Thyroid gland (tissue), 4 donors: ENCODE measurements at places on chromosomes 5 and 9. TPM values are rescaled to one million over a fixed set of nuclear protein-coding genes. Genes with fewer than 3 reads are reported as not detected.

DNA sequence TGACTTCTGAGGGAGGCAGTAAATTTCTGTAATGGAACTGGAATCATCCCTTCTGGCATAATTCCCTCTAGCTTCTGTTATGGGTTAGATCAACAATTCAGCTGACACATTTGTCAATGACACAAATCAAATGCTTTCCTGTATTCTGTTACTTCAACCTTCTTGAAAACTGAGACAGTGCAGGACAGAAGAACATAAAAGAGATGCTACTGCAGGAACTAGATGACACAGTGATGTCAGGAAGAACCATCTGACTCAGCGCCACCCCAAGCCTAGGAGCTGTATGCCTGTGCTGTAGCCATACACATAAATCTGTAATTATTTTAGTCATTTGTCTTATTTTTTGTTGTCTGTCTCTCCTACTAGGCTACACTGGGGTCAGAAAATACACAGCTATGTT is 18.2 kb upstream of the CEP120 start:
- no peak for DNase-seq
- H3K27ac ChIP-seq = no peak overlapping the region
- H3K36me3 ChIP-seq = no peaks in the 10 kb centered on the region

DNA sequence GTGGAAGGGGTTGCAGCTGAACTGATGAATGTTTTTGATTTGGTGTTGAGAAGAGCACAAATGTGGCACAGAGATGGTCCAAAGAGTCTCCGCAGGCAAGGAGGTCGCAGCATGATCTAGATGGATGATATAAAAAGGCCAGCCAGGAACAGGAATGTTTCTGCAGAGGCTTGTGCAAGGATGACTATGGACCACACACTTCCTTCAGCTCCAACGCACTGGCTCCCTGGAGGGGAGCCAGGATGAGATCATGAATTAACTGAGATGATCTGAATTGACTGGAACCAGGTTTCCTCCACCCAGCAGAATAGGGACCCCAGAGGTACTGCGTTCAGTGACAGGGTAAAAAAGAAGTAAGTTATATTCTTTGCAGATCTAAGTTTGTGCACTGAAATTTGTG is 89.0 kb downstream of the ARSB start:
- no peak overlapping the region for H3K4me3 ChIP-seq
- H3K4me1 ChIP-seq = no peaks in the 10 kb centered on the region
- no peak overlapping the region for H3K27ac ChIP-seq
- no peak for DNase-seq
- no peaks in the 10 kb centered on the region for H3K36me3 ChIP-seq

Gene UGT3A1
- not detected for total RNA-seq

Gene FAM221B
- total RNA-seq = not detected

- no peaks in the 10 kb centered on the region for H3K36me3 ChIP-seq
- H3K4me1 ChIP-seq = no peaks in the 10 kb centered on the region
- no peak overlapping the region for H3K27ac ChIP-seq
- no peaks in the 10 kb centered on the region for H3K27me3 ChIP-seq
- no peak for DNase-seq
These were observed 47.4 kb upstream of the ADAMTS19 start for GRCh38 chr5:129412721-129413120.

Gene PDE8B
- 279 TPM for total RNA-seq

GRCh38 chr5:2582507-2582906 is 169.0 kb downstream of the IRX2 start:
- H3K4me1 ChIP-seq = no peaks in the 10 kb centered on the region
- H3K36me3 ChIP-seq = no peaks in the 10 kb centered on the region
- H3K4me3 ChIP-seq = no peak overlapping the region
- H3K27me3 ChIP-seq = no peaks in the 10 kb centered on the region
- H3K27ac ChIP-seq = no peak overlapping the region

GRCh38 chr5:76732405-76733048 is 16.6 kb downstream of the F2R start:
- H3K27me3 ChIP-seq = no peaks in the 10 kb centered on the region
- H3K4me3 ChIP-seq = no peak overlapping the region
- H3K27ac ChIP-seq = no peak overlapping the region
- no peak for DNase-seq

DNA sequence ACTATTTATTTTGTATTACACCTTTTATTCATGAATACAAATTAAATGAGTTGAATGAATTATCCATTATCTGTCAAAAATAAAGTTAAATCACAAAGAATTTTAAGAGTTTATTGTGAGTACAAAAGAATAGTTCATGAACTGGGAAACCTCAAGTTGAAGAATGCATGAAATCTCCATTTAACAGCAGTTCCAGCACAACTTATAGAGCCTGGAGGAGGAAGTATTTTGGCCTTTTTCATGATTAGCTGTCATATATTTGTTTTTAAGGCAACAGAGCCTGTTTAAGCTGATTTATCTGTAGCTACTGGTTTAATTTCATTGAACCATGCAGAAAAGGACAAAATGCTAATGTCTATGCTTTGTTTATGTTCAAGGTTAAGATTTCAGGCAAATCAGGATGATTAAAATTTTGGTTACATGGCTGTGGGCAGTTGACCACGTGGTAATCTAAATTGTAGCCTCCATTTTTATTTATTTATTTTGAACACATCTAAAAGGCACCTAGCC is 12.2 kb downstream of the SPINK1 start:
- H3K27ac ChIP-seq = no peak overlapping the region
- no peak overlapping the region for H3K4me3 ChIP-seq
- H3K4me1 ChIP-seq = no peaks in the 10 kb centered on the region

GRCh38 chr9:83144492-83144891 is 81.5 kb upstream of the RASEF start:
- H3K27me3 ChIP-seq = no peaks in the 10 kb centered on the region
- no peaks in the 10 kb centered on the region for H3K36me3 ChIP-seq
- DNase-seq = no peak

Gene ZNF883
- 0.39 TPM for total RNA-seq

Gene CORO2A
- total RNA-seq = 1.8 TPM

- DNase-seq = no peak
- H3K4me3 ChIP-seq = no peak overlapping the region
- no peak overlapping the region for H3K27ac ChIP-seq
- H3K27me3 ChIP-seq = no peaks in the 10 kb centered on the region
- H3K4me1 ChIP-seq = no peaks in the 10 kb centered on the region
These were observed 23.9 kb upstream of the CPLX2 start for GRCh38 chr5:175847503-175847902.

DNA sequence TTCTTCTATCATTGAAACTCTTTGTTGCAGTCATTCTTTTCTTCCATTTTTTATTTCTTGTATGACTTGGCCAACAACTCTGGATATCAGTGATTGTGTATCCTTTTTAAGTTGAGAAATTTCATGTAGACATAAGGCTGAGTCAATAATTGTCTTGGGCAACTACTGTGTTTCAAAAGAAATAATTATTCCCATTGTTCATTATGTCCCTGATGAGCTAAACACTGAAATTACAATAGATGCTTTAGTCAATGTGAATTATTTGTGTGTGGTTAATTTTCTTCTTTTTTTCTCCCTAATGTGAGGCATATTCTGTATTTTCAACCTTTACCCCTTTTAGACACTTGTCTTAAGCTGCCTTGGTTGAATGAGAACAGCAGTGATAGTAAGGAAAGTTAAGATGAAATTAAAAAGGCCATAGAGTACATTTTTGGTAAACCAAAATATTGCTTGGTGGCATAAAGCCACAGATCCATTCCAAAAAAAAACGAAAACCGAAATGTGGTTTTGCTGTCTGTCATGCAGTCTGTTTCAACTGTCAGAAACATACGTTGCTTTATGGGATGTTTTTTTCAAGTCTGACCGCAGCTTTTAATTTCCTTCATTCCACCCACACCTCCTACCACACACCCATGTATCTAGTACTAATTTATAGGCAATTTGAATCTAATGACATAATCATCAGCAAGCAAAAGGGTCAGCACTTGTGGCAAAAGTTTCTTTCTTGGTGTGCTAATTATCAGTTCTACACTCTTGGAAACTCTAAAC is 21.1 kb downstream of the TLE4 start:
- H3K4me1 ChIP-seq = no peaks in the 10 kb centered on the region
- no peak for DNase-seq
- no peaks in the 10 kb centered on the region for H3K36me3 ChIP-seq
- no peak overlapping the region for H3K27ac ChIP-seq
- no peak overlapping the region for H3K4me3 ChIP-seq

DNA sequence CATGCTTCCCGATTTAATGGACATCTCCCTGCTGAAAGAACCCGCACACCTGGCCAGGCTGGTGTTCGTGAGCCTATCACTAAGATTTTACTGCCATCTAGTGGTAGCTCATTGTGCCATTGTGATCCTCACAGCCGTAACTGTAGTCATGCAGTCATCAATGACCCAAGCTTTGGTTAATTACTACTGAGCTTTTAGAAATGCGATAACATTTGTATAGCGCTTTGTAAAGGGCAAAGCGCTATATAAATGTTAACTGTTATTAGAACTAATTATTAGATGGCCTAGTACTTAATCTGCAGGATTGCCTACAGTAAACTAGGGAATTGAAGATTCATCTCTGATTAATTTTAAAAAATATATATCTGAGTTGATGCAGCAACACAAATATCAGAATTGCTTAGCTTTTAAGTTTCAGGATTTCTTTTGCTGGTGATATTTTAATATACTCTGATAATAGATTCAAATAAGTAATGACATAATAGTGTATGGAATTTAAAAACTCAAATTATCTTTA is 90.2 kb downstream of the HACD4 start:
- no peak overlapping the region for H3K27ac ChIP-seq
- no peaks in the 10 kb centered on the region for H3K27me3 ChIP-seq
- H3K4me3 ChIP-seq = no peak overlapping the region
- peaks cover 7% of the 10 kb centered on the region for H3K4me1 ChIP-seq

Gene ACSL6
- 1.4 TPM for total RNA-seq

- no peak overlapping the region for H3K27ac ChIP-seq
- no peaks in the 10 kb centered on the region for H3K4me1 ChIP-seq
- H3K27me3 ChIP-seq = no peaks in the 10 kb centered on the region
These were observed 54.4 kb downstream of the CRB2 start for GRCh38 chr9:123410281-123410910.

- no peak overlapping the region for H3K4me3 ChIP-seq
- DNase-seq = no peak
- H3K27ac ChIP-seq = no peak overlapping the region
- H3K4me1 ChIP-seq = no peaks in the 10 kb centered on the region
- no peaks in the 10 kb centered on the region for H3K36me3 ChIP-seq
These were observed 114.3 kb upstream of the CDH18 start for GRCh38 chr5:20102293-20102692.

- H3K27ac ChIP-seq = no peak overlapping the region
- no peaks in the 10 kb centered on the region for H3K27me3 ChIP-seq
- peaks cover 40% of the 10 kb centered on the region for H3K4me1 ChIP-seq
- H3K36me3 ChIP-seq = no peaks in the 10 kb centered on the region
- DNase-seq = no peak
- H3K4me3 ChIP-seq = no peak overlapping the region
These were observed 54.9 kb upstream of the ZSWIM6 start for GRCh38 chr5:61277190-61277589.

- H3K4me3 ChIP-seq = no peak overlapping the region
- H3K36me3 ChIP-seq = no peaks in the 10 kb centered on the region
- H3K27me3 ChIP-seq = no peaks in the 10 kb centered on the region
- H3K27ac ChIP-seq = no peak overlapping the region
- DNase-seq = no peak
- no peaks in the 10 kb centered on the region for H3K4me1 ChIP-seq
These were observed 115.7 kb downstream of the ESM1 start for GRCh38 chr5:54869691-54870090.

DNA sequence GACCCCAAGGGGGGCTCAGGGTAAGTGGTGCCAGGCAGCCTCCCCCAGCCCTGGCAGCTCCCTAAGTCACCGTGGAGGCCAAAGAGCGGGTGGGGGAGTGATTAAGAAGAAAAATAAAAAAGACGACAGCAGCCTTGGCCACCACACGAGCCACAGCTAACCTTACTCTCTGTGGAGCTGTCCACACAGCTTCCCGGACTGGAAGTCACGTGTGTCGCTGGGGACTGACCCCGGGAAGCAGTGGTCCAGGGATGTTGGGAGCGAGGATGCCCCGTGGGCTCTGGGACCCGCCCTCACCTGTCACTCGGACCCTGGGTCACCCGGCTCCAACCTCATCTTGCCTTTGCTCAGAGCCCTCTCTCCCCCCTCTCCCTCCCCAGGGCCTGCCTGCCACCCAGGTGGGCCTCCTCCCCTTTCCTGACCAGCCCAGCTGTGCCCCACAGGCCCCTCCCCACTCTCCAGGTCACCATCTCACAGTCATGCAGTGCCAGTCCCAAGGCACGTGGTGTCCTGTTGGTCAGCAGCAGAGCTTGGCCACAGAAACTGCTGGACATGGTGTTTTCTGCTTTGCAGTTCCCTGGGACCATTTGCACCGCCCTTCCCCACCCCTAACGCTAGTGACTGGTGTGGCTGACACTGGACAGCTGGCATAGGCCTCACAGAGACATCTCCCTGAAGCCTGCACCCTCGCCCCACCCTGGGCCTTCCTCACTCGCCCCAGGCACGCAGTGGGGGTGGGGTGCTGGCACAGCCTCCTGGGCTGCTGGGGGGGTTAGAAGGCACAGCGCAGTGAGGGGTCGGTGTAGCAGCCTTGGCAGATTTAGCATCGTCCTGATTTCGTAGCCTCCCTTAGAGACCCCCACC is 9.8 kb upstream of the EXOC3 start:
- no peak for DNase-seq
- H3K27me3 ChIP-seq = no peaks in the 10 kb centered on the region
- H3K27ac ChIP-seq = no peak overlapping the region
- no peaks in the 10 kb centered on the region for H3K4me1 ChIP-seq

DNA sequence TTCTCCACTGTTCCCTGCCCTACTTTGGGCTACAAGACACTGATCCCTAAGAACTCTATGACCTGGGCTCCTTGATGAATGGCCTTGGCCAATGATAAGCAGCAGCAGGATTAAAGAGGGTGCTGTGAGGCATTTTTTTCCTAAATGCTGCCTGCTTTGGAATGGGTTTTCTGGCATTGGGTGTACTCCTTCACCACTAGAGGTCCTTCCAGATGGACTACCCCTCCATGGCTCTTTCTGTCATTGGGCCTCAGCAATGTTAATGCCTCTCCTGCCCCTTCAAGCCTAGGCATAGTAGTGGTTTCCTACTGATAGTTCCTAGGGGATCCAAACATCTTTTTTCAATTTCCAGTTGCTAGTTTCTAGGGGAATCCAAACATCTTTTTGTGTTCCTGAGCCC is 319.3 kb upstream of the RPS23 start:
- no peak overlapping the region for H3K4me3 ChIP-seq
- no peaks in the 10 kb centered on the region for H3K27me3 ChIP-seq
- no peaks in the 10 kb centered on the region for H3K36me3 ChIP-seq
- H3K27ac ChIP-seq = no peak overlapping the region
- H3K4me1 ChIP-seq = no peaks in the 10 kb centered on the region

- H3K27ac ChIP-seq = no peak overlapping the region
- H3K4me3 ChIP-seq = no peak overlapping the region
- DNase-seq = no peak
- H3K4me1 ChIP-seq = no peaks in the 10 kb centered on the region
These were observed 5.0 kb upstream of the ZNF462 start for GRCh38 chr9:106857811-106858470.

Gene PTPRD
- total RNA-seq = 22.9 TPM

- no peaks in the 10 kb centered on the region for H3K27me3 ChIP-seq
- no peak overlapping the region for H3K4me3 ChIP-seq
- H3K27ac ChIP-seq = no peak overlapping the region
- H3K4me1 ChIP-seq = peaks cover 52% of the 10 kb centered on the region
- no peaks in the 10 kb centered on the region for H3K36me3 ChIP-seq
These were observed 85.8 kb upstream of the DMRT1 start for GRCh38 chr9:755454-756381.
